ENCODE measurements at places on chromosomes 1 and 21.

DNA sequence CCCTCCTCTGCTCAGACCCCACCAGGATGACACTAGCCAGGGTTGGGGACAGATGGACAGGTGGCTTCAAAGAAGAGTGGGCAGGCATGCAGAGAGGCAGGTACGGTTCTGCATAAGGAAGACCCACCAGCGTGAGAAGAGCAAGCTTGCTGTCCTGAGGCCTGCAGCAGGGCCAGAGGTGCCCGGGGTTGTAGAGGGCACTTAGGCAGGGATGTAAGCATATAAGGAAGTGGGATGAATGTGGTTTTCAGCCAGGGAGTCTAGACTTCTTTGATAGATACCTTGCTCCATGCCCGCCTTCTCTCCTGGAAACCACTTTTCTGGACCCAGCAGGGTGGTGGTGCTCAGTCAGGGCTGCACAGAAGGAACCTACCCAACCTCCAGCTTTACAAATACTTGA is 1.4 kb downstream of the TTC39A start:
- DNase-seq, result no peak

DNA sequence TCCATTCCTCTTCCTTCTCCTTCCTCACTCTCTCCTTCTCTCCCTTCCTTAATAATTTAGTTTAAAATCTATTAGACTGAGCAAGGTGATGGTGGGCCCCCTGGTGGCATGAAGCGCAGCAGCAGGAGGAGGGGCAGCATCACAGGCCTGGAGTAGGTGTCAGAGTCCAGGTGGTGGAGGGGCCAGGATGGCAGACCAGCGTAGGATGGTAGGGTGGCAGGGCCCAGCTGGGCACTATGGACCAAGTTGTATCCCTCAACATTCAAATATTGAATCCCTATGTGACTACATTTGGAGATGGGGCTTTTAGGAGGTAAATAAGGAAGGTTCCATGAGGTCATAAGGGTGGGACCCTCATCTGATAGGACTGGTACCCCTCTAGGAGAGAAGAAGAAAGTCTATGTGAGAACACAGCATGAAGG is 61.0 kb downstream of the WDR4 start:
- peak; percentile 79 for DNase-seq

- DNase-seq, result no peak
These were observed 38.5 kb upstream of the TRAPPC10 start for GRCh38 chr21:43973634-43973955.

DNA sequence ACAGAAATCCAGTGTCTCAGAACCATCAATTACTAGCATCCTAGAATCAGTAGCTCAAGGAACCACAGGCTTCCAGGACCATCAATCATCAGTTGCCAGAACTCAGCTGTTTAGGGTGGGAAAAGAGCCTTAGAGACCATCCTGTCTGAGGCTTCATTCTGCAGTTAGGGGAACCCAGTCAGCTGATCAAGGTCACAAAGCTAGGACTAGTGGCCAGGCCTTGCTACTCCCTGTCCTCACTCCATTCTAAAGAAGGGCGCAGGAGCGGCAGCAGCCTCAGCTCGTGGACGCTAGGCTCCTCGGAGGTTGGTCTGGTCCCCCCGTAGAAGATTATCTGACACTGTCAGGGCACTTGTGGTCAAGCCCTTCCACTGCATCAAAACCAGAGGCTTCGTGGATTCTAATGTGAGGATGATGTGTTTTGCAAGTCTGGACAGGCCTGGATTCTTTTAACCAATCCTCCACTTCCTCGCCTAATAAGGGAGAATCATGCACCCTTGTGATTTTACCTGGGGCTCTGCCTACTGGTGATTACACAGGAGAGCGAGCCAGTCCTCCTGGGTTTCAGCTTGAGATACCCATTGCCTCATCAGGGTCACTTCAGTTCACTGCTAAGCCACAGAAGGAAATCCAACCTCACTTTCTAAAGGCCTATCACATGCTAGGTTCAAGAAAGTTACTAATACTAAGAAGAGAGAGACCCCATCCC is 41.7 kb upstream of the IFFO2 start:
- DNase-seq, result no peak

GRCh38 chr1:93703643-93704042 is 22.0 kb upstream of the BCAR3 start:
- no peak for DNase-seq

DNA sequence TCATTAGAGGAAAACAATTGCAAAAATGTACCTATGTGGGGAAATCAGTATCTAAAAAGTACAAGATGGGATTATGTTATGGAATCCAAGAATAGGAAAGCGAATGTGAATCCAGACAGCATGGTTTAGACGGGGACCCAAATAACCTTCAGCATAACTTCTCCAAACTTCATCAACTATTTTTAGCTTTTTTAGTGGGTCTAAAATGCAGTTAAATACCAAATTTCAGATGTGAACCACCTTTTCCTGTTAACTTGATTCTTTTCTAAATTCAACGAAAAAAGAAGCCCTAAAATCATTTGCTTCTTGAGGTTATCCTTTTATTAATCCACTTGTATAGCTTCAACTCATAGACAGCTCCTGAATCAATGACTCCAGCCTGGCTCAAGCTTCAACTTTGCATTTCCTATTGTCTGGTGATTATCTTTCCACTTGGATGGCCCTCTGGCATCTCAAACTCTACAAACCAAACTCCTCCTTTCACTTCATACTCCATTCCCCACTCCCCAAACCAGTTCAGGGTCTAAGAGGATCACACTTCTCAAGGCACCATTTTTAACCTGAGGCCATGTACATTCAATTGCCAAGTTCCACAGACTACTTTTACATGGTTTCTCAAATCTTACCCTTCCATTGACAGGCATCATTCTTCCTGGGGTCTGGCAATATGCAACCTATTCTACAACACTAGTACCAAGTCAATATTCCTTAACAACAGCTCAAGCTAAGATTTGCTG is 7.4 kb downstream of the ERRFI1 start:
- no peak for DNase-seq

DNA sequence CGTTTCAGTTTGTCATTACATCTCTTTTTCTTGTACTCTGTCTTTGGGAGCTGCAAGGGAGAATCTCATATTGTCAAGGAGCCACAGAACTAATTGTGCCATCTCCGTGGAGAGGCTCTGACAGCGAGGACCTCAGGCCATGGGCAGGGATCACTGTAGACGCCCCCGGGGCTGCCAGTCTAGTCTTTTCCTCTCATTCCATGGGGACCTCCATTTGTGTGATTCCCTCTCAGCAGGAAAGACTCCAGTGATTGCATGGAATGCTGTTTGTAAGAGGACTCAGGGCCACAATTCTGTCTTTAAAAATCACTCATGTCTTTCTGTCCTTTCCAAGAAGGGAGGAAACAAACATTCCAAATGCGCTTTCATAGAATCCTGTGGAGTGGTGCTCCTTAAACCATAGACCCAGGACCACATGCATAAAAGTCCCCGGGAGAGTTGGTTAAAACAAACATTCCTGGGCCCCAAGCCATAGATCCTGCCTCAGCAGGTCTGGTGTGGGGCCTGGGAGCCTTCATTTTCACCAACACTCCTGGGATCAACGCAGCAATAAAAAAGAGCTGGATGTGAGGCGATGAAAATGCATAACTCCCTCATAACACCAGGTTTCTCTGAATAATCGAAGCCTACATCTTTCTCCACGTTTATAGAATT is 104.5 kb downstream of the ZP4 start:
- DNase-seq, result no peak

DNA sequence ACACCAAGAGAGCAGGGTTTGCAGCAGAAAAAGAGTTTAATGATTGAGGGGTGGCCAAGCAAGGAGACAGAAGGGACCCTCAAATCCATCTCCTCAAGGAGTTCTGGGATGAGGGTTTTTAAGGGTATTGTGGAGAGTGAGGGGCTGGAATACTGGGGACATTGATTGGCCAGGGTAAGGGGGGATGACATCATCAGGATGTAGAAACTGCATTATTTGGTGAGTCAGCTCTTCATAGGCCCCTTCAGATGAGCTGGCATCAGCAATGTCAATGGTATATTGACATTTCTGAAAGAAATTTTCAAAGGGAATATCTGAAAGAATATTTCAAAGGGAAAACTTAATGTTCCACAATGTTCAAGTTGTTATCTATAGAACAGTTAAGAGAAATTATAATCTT is 168.1 kb upstream of the SNX7 start:
- no peak for DNase-seq

GRCh38 chr1:182484531-182485257 is 34.7 kb downstream of the RGSL1 start:
- DNase-seq, result no peak

- no peak for DNase-seq
These were observed 16.0 kb downstream of the QSOX1 start for GRCh38 chr1:180170546-180171151.

DNA sequence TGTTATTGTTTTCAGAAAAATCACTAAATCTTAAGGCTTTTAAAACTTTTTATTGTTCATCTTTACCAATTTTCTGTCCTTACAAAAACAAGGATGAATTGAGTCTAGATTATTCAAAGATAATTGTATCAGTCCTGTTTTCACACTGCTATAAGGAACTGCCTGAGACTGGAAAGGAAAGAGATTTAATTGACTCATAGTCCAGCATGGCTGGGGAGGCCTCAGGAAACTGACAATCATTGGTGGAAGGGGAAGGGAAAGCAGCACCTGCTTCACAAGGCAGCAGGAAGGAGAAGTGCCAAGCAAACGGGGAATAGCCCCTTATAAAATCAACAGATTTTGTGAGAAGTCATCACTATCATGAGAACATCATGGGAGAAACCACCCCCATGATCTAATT is 455.6 kb upstream of the ZP4 start:
- DNase-seq, result no peak

DNA sequence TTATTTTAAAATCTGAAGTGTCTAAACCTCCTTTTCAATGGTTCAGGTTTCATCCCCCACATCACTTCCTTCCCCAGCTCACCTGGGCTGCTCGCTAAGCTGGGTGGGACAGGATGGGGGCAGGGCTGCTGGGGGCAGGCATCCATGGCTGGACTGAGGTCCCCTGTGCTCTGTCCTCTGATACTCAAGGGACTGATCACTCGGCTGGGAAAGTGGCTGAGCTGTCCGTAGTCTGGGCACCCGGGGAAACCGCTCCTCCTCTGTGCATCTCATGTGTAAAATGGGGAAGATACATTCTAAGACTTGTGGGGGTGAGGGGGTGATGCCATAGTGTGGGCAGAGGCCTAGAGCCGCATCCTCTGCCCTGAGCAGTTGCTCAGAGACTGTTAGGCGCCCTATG is 411.2 kb downstream of the MATN1 start:
- DNase-seq, result no peak

- no peak for DNase-seq
These were observed 85.7 kb upstream of the ETS2 start for GRCh38 chr21:38720074-38720473.

DNA sequence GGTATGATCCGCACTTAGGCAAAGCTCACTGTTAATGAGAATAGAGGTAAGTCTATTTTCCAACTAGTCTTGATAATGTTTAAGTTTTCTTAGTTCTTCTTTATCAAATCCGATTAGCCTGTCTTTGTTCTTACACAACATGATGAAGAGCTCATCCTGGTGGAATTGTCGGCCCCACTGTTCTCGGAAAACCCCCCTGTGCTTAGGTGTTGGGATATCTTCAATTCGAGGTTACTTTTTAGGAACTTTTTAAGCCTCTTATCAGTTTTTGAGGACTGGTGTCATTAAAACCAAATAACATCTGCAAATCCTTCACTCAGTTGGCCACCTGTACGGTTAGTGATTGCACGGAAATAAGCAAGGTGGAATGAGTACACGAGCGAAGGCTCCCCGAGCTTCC is 60.7 kb upstream of the KIF26B start:
- DNase-seq, result no peak

- no peak for DNase-seq
These were observed 8.8 kb upstream of the BTG2 start for GRCh38 chr1:203296460-203297073.

All from vagina (tissue), 2 donors.